ENCODE measurements at places on chromosomes 2 and 18.

GRCh38 chr2:40244675-40245074 is 207.2 kb downstream of the SLC8A1 start:
- peak; percentile 44 for DNase-seq

GRCh38 chr2:178478130-178478438 is 316 bp downstream of the FKBP7 start:
- no peak for DNase-seq

- no peak for DNase-seq
Observed at GRCh38 chr2:159589286-159589685, 27.1 kb downstream of the BAZ2B start.

GRCh38 chr2:16225545-16225944 is 285.2 kb downstream of the MYCN start:
- no peak for DNase-seq

GRCh38 chr18:35646449-35646848 is 64.9 kb downstream of the GALNT1 start:
- no peak for DNase-seq

DNA sequence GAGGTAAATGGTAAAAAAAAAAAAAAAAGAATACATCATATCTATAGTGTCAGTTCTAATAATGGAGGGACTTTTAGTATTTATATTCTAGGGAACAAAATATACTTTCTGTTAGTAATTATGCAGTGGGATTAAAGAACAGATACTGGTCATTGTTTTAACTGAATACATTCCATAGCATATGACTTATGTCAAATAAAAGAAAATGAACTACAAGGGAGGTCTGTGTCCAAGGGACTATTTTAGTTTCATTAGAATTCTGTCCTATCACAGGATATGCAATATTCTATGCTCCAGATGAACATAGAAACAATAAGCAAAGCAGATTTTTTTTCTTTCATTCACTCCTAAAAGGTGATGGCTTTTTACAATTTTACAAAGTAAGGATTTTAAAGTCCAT is 154.2 kb upstream of the ZEB2 start:
- no peak for DNase-seq

GRCh38 chr18:63878343-63878742 is 9.2 kb upstream of the SERPINB2 start:
- no peak for DNase-seq

DNA sequence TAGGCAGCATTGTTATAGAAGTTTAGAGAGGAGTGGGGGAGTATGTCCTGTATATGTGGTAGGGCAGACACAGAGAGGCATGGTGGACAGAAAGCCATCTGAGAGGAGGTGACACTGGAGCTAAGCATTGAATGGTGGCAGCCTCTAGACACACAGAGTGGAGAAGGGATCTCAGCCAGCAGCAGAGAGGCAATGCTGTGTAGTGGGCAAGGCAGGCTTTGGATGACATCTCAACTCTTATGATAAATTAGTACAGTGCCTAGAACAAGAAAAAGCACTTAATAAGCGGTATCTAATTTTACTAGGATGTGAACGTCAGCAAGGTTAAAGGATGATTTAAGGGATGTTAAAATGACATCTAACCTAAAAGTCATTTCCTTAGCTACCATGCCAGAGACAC is 22.5 kb upstream of the CERS6 start:
- DNase-seq = no peak

- DNase-seq = no peak
Observed at GRCh38 chr2:181581534-181581933, 75.4 kb downstream of the CERKL start.

- DNase-seq = no peak
Observed at GRCh38 chr2:169091761-169092519, 22.6 kb downstream of the DHRS9 start.

DNA sequence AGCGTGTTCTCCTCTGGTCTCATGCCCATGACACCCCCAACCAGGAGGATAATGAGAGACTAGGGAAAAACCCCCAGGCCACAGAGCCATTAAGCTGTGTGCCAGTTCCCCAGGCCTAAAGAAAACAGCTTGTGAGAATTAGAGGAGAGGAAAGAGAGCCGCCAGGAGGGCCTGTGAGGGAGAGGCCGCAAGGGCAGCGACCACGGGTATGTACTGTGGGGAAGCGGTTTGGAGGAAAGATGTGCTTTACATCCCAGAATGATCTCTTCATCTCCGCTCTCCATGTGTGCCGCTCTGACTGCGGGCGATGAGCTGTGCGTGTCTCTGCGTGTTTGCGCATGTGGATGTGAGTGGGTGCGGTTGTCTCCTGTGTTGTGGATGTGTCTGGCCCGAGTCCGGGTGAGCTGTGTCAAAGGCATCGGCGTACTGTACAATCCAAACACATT is 82.9 kb downstream of the DYSF start:
- no peak for DNase-seq
